CD8-positive, alpha-beta memory T cell (primary cell): ENCODE measurements at places on chromosomes 16 and 17. TPM values are rescaled to one million over a fixed set of nuclear protein-coding genes. Genes with fewer than 3 reads are reported as not detected.

Gene KRT33B
- not detected for total RNA-seq

Gene KRTAP9-8
- total RNA-seq, result not detected

Gene TM4SF5
- total RNA-seq, result not detected

Gene TTLL6
- total RNA-seq, result not detected

Gene BMERB1
- total RNA-seq, result 13.6 TPM

Gene KRTAP2-1
- total RNA-seq, result not detected

Gene HS3ST3A1
- not detected for total RNA-seq

- DNase-seq, result no peak
Observed at GRCh38 chr17:50586421-50587247, 26.1 kb downstream of the CACNA1G start.

DNA sequence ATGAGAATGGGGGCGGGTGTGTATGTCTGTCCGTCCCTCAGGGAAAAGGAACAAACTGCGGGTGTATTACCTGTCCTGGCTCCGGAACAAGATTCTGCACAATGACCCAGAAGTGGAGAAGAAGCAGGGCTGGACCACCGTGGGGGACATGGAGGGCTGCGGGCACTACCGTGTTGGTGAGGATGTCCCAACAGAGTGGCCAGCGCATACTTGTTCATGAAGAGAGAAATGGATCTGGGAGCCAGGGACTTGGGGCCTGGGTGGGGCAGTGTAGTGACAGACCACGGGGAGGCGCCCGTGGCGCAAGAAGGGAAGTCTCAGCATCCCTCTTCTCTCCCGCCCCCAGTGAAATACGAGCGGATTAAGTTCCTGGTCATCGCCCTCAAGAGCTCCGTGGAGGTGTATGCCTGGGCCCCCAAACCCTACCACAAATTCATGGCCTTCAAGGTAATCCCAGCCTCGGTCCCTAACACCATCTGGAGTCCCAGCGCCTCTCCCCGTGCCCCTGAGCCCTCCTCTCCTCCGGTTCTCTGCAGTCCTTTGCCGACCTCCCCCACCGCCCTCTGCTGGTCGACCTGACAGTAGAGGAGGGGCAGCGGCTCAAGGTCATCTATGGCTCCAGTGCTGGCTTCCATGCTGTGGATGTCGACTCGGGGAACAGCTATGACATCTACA is 3.5 kb upstream of the C17orf107 start:
- no peak for DNase-seq

- no peak for DNase-seq
Observed at GRCh38 chr17:53471514-53471913, 351.2 kb upstream of the KIF2B start.

- no peak for DNase-seq
Observed at GRCh38 chr17:17285951-17286350, 4.9 kb upstream of the COPS3 start.
